Suppressor macrophage treated with lipopolysaccharide for 1 hour (primary cell): ENCODE measurements at places on chromosomes 4 and X.

- no peak for DNase-seq
Measured at GRCh38 chrX:119695535-119696050, 2.6 kb upstream of the SEPTIN6 start.

DNA sequence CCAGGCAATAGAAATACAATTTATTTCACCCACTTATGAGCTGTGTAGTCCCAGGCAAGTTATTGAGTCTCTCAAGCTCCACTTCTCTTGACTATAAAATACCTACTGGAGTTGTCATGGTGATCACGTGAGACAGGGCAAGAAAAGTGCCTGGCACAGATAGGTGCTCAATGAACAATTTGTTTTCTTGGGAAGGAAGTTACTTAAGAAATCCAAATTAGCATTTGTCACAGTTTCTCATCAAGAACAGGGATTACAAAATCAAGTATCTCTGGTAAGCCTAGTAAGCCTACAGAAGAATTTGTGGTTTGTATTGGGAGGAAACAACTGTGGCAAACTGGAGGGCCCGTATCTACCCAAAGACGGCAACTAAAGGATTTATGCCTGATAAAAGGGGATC lies 37.5 kb upstream of the RASGEF1B start:
- peak; percentile 51 for DNase-seq

DNA sequence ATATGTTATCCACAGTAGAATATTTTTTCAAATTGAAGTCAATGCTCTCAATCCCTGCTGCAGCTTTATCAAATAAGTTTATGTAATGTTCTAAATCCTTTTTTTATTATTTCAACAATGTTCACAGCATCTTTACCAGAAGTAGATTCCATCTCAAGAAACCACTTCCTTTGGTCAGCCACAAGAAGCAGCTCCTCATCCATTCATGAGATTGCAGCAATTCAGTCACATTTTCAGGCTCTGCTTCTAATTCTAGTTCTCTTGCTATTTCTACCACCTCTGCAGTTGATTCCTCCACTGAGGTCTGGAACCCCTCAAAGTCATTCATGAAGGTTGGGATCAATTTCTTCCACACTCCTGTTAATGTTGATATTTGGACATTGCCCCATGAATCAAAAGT lies 2301.3 kb upstream of the TENM3 start:
- no peak for DNase-seq

GRCh38 chr4:38193236-38193863 lies 233.2 kb downstream of the PTTG2 start:
- peak; percentile 74 for DNase-seq

DNA sequence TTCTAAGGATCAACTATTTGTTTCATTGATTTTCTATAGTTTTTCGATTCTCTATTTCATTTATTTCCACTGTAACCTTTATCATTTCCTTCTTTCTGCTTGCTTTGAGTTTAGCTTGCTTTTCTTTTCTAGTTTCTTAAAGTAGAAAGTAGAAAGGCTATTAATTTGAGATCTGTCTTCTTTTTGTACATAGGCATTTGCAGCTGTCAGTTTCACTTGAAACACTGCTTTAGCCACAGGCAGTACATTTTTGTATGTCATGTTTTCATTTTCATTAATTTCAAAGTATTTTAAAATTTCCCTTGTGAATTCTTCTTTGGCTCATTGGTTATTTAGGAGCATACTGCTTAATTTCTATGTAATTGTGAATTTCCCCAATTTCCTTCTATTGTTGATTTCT lies 152.2 kb downstream of the SH3KBP1 start:
- no peak for DNase-seq

- no peak for DNase-seq
Measured at GRCh38 chr4:153974452-153974851, 185.6 kb upstream of the SFRP2 start.

DNA sequence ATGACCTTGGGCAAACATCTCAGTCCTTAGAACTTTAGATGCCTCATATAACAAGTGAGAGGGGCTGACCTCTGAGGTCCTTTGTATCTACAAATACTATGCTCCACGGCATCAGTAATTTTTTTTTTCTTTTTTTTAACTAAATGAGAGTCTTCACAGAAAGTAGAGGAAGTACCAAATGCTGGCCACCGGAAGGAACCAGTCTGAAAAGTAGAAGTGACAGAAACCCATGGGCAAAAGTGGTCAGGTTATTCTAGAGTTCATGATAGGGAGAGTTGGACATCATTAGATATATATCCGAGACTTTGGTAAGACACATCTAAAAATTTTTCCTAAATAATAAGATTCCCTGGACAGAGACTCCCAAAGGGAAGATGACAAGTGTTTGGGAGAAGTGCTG lies 53.7 kb downstream of the COQ2 start:
- peak; percentile 38 for DNase-seq

GRCh38 chrX:72038016-72038415 lies 93.7 kb downstream of the RTL5 start:
- DNase-seq, result no peak

DNA sequence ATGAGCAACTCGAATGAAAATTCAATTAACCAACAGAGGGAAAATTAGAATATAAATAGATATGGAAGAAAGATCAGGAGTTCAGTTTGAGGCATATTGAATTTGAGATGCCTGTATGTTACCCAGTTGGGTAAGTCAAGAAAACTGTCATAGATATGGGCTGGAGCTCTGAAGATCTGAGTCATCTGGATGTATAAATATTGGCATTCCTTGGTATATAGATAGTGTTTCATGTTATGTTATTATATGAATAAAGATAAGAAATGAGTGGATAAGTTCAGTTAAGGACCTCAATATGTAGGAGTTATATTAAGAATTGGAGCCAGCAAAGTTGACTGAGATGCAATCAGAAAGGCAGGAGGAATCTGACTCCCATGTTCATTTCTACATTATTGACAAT lies 543.6 kb upstream of the SMIM31 start:
- DNase-seq, result no peak

- DNase-seq, result peak; percentile 49
Measured at GRCh38 chr4:112280386-112281056, 5.2 kb downstream of the TIFA start.
